Inflammatory macrophage treated with lipopolysaccharide for 4 hours (primary cell): ENCODE measurements at places on chromosomes 2 and 18.

GRCh38 chr2:66202586-66202985 lies 232.3 kb upstream of the MEIS1 start:
- no peak for DNase-seq

DNA sequence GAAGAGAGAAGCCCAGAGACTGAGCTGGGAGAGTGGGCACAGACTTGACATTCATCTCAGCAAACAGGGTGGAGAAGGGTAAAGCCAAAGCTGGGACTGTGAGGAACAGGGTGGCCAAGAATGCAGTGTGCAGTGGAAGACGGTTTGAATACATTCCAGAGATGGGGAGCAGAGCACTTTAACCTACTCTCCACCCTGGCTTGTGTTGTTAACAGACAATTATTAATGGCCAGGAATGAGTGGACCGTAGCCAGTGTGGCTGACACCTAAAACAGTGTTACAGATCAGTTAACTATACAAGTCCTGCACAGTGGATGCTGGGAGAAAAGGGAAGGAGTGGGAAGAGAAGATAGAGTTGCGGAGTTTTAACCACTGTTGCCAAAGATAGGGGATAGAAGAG lies 7.4 kb upstream of the NAB1 start:
- no peak for DNase-seq

DNA sequence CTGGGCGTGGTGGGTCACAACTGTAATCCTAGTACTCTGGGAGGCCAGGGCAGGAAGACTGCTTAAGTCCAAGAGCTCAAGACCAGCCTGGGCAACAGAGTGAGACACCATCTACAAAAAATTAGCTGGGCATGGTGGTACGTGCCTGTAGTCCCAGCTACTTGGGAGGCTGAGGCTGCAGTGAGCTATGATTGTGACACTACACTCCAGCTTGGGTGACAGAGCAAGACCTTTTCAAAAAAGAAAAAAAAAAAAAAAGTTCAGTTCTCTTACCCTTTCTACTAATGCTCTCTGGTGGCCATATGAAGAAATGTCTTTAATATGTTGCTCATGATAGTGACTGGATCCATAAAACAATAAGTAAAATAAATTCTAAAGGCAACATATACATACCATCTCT lies 14.9 kb downstream of the TYW5 start:
- peak; percentile 59 for DNase-seq

DNA sequence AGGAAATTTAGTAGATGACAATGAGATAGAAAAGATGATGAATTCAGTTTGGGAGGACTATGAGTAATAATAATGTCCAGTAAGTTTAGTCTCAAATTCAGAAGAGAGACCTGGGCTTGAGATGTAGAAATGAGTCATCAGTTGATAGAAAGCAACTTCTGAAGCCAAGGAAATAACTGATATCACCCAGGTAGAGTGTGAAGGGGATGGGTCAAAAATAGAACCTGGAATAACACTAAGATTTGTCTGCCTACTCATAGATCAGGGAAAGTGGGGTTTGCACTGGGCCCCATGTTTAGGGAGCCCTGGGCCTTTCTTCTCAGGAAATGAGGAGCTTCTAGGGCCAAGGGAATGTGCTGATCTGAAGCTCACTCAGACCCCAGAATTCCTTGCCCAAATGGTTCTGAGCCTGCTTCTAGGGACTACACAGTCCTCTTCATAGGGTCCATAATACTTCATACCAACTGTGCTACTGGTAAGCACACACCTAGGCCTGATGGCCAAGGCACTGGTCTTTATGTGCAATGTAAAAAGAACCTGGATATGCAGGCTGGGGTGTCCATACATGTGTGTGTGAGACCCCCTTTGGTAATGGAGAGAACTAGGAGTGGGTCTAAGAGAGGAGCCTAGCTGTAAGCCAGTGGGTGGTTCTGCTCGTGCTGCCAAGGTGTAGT lies 141.2 kb downstream of the IKZF2 start:
- no peak for DNase-seq

DNA sequence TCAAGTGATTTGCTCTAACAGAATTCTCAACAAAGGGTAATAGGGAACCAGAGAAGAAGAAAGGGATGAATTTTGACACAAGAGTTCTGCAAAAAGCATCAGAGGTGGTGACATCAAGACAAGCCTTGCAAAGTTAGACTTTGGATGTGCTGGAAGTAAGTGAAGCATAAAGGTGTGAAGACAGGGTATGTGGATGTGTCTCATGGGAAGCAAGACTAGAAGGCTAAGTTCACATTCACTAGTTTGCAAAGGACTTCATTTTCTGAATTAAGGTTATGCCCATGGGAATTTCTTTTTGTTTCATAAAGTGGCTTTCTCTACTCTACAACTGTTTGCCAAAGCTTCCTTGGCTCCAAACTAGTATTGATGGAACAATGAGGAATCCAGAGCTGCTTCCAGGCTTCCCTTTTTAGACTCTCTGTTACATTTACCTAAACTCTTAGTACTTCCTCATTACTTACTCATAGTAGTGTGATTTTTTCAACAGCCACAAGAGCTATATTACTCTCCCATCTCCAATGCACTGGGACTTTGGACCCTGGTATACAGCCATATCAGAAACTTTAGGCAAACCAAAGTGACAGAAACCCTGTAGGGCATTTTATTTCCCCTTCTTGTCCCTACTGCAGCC lies 21.1 kb upstream of the IHH start:
- peak; percentile 46 for DNase-seq

DNA sequence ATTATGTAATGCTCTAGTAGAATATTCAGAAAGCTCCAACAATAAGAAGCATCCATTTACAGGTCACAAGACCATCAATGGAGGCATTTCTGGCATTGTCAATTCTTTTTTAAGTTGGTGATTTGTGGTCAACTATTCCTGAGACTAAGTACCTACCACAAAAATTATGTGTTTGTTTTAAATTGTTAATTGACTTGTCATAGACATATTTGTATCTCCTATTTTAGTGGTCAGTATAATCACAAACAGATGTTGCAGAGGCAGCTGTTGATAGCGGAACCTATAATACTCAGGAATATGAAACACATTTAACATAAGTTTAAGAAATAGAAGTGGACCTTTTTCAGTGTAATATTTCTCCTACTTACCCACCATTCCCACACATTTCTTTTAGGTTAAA lies 430.1 kb downstream of the CCDC85A start:
- no peak for DNase-seq

DNA sequence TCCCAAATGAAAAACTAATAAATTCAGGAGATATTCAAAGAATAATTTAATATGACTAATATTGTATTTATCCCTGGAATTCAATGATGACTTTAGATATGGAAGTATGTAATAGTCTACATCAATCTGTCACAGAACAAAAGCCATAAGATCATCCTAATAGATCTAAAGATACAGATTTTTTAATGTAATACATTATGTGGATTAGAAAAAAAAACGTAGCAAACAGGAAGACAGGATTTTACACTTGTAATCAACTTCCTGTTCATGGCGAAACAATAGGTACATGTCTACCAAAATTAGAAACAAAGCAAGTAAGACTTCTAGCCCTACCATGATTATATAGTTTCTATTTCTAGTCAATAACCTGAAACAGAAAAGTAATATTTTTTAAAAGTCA lies 192.2 kb downstream of the TTC32 start:
- no peak for DNase-seq

DNA sequence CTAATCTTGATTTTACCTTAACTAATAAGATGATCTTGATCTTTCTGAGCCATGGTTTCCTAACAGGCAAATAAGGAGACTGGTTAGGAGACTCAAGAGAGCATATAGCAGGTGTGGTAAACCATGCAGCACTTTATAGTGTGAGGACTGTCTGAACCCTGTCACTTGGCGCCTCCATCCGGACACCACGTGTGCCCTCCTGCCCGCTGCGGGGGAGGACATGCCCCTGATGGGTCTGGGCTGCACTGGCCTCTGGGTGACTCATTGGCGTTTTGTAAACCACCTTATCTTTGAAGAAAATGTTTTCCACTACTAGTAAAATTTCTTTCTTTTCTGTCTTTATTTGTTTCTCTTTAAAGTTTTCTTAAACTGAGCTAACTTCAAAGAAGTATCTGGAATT lies 131.1 kb downstream of the FMNL2 start:
- no peak for DNase-seq

DNA sequence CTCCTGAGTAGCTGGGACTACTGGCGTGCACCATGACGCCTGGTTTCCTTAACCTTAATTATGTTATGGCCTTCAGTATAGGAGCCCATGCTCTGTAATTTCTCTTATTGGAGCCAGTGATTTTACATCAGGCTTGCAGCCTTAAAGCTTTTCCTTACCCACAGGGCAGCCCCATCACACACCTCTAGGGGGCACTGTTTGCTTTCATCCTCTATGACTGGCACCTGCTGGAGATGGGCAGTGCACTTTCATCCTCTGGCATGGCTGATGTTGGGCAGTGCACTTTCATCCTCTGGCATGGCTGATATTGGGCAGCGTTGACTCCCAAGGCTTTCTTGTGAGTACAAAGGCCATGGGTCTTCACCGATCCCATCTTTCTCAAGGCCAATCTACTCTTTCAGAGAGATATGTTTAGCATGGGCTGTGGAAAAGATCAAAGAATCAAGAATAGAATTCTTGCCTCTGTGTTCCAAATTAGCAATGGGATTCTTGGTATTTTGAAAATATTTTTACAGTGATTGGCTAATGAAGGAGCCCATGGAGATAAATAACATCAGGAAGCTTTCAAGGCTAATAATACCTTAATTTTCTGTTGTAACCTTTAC lies 80.7 kb upstream of the MEX3C start:
- peak; percentile 22 for DNase-seq

- DNase-seq: no peak
Measured at GRCh38 chr18:38427234-38427633, 861.6 kb upstream of the CELF4 start.

DNA sequence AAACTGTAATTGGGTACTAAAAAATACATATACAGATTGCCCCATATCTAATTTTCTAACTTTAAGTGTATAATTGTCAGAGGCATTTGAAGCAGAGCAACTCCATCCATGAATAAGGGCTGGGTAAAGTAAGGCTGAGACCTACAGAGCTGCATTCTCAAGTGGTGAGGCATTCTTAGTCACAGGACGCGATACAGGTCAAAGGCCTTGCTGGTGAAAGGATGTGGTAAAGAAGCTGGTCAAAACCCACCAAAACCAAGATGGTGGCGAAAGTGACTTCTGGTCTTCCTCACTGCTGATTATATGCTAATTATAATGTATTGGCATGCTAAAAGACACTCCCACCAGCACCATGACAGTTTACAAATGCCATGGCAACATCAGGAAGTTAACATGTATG lies 50.0 kb downstream of the SLC8A1 start:
- DNase-seq: no peak

DNA sequence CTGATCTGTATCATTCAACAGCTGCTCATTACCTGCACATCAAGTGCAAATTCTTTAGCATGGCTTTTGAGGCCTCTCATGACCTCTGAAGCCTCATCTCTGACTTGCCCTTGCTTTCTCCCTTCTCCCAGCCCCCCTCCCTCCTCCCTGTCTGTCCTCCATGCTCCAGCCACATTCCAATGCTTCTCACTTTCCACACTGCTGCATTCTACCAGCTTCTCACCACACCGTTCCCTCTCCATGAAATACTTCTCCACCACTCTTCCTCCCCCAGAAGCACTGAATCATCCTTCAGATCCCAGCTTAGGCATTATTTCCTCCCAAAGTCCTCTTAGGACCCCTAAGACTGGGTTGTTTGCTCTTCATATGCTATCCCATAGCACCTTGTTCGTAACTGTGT lies 26.9 kb downstream of the GCG start:
- DNase-seq: no peak

DNA sequence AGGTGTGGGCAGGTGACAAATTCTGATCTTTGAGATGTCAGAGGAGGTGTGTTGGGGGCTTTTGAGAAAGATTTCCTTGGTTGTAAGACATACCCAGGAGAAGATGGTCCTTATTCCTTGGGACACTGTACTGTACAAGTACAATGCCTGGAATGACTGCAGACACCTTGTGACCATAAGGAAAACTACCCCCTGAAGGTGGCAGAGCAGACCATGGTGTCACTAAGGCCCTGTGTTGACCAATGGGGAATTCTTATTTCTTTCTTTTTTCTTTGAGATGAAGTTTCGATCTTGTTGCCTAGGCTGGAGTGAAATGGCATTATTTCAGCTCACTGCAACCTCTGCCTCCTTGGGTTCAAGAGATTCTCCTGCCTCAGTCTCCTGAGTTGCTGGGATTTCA lies 4.4 kb upstream of the ANKRD29 start:
- no peak for DNase-seq

DNA sequence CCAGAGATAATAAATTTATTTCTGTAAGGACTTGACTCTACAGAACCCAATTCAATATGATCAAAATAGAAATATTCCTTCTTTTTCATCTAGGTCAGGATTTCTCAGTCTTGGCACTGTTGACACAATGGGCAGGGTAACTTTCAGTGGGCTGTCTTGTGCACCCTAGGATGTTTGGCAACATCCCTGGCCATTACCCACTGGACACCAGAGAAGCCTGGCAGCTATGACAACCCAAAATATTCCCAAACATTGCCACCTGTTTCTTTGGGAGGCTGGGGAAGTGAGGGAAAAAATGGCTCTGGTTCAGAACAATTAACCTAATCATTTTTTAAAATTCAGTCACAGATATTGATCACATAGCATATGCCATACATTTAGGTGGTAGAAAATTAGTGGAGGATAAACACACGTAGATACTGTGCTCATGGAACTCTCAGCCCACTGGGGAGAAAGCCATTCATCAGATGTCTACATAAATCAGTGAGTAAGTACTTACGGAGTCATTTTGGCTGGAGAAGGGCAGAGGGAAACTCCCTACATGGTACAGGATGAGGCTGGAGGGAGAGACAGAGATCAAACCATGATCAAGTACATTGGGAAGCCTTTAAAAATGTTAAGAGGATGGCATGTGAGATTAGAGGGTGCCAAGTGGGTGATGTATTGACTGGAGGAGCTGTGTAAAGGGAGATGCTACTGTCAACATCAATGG lies 718 bp upstream of the TNP1 start:
- no peak for DNase-seq

- peak; percentile 4 for DNase-seq
Measured at GRCh38 chr2:170714381-170715061, 616 bp upstream of the SP5 start.

DNA sequence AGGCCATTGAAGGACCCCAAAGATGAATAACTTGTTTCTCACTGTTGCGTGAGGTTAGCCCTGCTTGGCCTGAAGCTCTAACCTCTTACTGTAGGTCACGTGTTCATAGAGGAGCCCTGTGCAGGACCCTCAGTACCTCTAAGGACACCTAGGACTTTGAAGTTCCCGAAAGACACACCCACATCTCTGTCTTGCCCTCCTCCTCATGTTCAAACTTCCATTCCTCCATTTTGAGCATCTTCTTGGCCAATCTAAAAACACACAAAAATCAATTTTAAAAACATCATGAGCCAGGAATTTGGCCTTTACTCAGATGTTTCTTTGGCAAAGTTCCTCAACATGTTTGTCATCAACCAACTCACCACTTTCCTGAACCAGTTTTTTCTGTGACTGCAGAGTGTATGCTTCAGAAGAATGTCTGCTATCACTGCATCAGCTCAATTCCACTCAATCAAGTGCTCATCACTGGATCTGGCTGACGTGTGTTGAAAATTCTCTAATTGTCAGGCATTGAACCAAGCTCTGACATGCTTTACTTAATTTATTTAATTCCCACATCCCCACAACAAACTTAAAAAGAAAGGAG lies 101.6 kb downstream of the AP1S3 start:
- no peak for DNase-seq
